ENCODE measurements at places on chromosomes 6 and 20.

DNA sequence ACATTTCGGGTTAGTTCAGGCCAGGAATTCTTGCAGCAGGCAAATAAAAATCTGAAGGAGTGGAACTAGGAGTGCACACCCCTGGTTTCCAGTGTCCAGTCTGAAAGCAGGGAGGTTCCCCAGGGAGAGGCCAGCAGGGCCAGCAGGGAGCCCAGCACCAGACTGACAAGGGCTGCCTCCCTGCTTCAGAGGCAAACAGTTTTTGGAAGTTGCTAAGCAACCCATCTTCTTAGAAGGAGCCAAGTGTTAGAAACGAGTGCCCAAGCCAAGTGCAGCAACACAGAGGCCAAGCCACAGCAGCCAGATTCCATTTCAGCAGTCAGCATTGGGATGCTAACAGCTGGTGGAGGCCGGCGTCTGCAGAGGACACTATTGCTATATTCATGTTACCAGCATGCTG is 179.1 kb downstream of the SYNDIG1 start:
- DNase-seq: no peak

GRCh38 chr6:191487-192312 is 100.6 kb upstream of the DUSP22 start:
- DNase-seq: no peak

- no peak for DNase-seq
These were observed 3.7 kb downstream of the GRIK2 start for GRCh38 chr6:101397199-101397598.

- DNase-seq: peak; percentile 86
These were observed 417 bp upstream of the PXDC1 start for GRCh38 chr6:3751730-3752530.

DNA sequence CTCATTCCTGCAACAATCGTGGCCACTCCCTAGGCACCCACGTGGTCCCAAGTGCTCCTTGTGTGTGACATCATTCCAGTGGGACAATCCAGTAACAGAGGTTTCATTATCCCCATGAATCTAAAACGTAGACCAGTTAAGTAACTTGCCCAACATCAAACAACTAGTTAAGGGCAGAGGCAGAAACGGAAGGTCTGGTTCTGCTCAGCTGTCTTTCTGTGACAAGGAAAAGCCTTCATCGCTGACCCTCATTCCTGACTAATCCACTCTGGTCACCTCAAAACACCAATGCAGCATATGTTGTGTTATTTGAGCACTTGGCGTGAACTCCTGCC is 261.4 kb upstream of the JARID2 start:
- no peak for DNase-seq

- no peak for DNase-seq
These were observed 5.3 kb downstream of the NRN1 start for GRCh38 chr6:6001443-6001842.

DNA sequence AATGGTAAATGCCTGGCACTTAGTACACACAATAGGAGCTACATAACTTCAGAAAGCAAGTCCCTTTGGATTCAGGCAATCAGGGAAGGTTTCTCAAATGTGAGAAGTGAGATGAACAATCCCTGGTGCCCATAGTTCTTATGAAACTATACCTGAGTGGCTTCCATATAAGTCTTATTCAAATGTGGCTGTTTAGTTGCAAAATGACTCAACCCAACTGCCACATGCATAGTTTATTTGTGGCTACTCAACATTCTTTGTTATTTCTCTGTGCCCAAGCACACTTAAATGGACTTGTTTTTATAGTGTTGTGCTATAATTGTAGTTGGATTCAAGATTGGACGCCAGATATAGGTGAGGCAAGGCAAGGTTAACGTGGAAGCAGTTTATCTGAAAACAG is 93.7 kb upstream of the ATXN1 start:
- no peak for DNase-seq
